ENCODE measurements at places on chromosomes 6 and 20.

GRCh38 chr6:140256248-140256647 is 881.8 kb upstream of the CITED2 start:
- no peak for DNase-seq

DNA sequence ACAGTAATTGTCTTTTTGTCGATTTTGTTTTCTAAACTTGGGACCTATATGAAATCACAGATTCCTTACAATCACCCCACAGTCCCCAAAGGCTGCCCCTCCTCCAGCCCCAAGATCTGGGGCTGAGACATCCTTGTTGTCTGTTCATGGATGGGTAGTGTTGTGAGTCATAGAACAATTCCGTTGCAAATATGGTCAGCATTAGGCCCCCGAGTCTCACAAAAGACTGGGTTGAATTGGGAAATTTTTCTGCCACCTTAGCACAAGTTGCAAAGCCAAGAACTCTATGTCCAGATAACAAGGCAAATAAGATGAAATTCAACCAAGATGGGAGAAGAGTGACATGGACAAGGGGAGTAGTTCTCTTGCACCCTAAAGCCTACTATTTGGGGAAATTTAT is 10.5 kb upstream of the TAB2 start:
- DNase-seq, result no peak

DNA sequence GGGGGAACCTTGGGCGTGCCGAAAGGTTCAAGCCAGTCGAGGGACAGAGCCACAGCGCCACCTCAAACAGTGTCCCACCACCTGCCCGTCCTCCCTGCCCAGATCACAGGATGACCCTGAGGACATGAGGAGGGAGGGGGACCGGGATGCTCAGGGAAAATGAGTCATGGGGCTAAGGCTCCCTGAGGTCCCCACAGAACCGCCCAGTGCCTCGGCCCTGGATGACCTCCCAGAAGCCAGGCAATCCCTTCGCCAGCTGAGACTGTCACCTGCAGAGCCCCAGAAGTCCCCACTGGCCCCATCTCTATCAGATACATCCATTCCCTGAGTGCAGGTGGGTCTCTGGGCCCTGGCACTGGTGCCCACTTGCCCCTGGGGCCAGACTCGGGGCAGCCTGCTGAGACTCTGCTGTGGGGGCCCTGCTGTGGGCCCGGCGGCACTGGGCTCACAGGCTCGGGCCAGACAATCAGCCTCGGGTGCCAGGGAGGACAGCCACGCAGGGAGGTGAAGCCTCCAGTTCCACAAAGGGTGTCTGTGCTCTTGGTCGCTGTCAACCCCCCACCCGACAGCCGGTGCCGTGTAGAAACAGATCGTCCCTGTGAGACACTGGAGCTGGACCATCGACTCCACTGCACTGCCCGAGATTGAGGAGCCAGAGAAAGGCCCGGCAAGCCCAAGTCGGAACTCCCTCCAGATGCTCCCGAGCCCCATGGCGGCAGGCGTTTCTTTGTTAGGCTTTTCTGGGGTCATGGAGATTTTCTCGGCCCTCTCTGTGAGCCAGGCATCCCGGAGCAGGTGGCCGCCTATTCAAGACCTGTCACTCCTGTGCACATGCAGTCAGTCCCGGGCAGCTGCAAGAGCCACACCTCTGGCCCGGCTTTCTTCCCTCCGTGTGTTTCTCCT is 26.1 kb downstream of the PXDC1 start:
- no peak for DNase-seq

DNA sequence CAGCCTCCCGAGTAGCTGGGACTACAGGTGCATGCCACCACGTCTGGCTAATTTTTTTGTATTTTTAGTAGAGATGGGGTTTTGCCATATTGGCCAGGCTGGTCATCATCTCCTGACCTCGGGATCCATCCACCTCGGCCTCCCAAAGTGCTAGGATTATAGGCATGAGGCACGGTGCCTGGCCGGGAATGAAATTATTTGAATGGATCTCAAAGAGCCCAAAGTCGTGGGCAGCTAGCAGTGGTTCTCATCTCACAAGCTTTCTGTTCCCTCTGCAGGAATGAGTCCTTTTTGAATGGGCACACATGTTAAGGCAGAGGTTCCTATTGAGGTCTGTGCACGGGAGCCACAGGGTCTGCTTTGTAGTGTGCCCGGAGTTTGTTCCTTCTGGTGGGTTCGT is 34.9 kb downstream of the PPP1R3G start:
- DNase-seq, result no peak

DNA sequence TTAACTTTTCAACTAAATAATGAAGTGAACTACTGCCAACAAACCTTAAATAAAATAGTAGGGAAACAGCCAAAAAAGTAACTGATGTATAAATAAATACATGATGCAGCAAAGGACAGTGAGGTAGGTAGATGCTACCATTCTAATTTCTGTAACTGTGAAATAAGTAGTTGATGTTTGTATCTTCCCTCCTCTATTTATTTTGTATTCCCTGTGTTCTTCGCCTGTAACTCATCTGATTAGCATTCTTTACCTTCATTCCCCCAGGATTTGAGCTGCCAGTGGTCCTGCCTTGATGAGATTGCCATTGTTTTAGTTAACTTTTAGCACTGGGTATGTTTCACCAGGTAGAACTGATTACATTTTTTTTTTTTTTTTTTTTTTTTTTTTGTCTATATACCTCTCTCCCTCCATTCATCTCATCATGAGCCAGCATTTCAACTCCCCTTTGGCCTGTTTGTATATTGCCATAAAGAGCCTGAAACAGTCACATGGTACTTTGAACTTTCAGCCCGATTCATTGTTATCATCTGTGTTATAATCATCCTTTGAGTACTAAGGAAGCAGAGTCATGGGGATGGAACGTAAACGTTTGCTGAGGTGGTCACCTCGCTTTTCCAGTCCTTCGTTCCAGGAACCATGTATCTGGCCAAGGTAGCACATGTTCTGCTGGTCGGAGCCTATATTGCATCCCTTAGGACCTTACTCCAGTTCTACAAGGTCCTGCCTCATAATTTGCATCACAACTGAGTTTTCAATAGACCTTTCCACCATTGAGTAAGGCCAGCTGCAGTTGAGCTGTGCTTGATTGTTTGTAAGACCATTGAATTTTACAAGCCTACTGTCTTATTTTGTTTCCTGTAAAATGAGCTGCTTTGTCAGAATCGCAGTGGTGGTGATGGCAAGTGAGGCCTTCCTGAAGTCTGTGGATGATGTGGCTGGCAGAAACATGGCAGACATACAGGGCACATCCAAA is 107.6 kb downstream of the JAG1 start:
- DNase-seq, result peak; percentile 90

GRCh38 chr6:136446579-136447187 is 103.5 kb downstream of the MAP7 start:
- DNase-seq, result no peak

- DNase-seq, result no peak
Observed at GRCh38 chr20:62985444-62985778, 21.4 kb downstream of the BHLHE23 start.

GRCh38 chr6:46104209-46104608 is 25.6 kb upstream of the ENPP4 start:
- DNase-seq, result no peak

- peak; percentile 70 for DNase-seq
Observed at GRCh38 chr20:16007962-16008361, 565.3 kb downstream of the KIF16B start.

GRCh38 chr6:124223611-124224345 is 420.1 kb downstream of the NKAIN2 start:
- DNase-seq, result no peak

DNA sequence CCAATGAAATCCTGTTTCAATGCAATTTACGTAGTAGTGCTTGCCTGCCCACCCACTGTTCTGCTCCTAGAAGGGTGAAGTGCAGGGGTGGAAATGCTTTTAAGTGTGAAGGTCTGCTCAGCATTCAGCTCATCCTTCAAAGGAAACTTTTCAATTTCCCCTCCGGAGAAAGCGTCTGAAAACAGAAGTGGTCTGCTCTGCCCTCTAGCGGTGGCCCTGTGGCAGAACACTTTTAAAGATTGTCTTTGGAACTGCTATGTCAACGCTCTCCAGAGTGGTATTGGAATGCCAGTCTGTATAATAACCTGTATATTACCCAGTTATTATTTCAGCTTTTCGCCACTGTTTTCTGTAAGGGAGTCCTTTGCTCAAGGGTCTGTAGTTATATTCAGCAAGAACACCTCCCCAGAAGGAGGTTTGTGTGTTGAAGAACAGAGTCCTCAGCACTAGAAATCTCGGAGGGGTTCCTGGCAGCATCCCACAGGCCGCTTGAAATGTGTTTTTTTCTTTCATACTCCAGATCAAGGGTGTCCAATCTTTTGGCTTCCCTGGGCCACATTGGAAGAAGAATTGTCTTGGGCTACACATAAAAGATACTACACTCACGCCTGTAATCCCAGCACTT is 63.1 kb upstream of the KLHL31 start:
- peak; percentile 76 for DNase-seq

- DNase-seq, result no peak
Observed at GRCh38 chr20:39021748-39022147, 59.6 kb downstream of the DHX35 start.

GRCh38 chr20:50909413-50909812 is 21.8 kb downstream of the ADNP start:
- DNase-seq, result no peak

GRCh38 chr6:122783401-122783800 is 3.9 kb downstream of the FABP7 start:
- no peak for DNase-seq

DNA sequence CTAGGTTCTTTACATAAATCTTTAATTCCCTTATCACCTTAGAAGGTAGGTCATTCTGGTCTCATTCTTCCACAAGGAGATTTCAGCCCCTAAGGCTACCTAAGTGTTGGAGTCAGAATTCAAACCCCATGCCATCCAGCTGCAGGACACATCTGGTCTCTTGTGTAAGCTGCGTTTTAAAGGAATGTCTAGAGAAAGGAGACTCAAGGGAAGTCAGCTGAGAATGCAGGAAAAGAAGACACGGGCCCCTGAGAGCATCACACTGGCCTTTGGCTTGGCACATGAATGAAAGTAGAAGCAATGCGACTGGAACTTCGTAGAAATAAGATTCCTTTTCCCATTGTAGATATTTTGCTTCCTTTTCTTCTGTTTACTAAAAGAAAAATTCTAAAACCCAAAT is 76.7 kb upstream of the SYNJ2 start:
- no peak for DNase-seq

GRCh38 chr6:156379392-156380289 is 397.5 kb upstream of the ARID1B start:
- no peak for DNase-seq

GRCh38 chr6:4948781-4949450 is 54.9 kb downstream of the RPP40 start:
- no peak for DNase-seq

- DNase-seq, result no peak
Observed at GRCh38 chr6:165972139-165972802, 195.4 kb downstream of the TBXT start.

Measured in PC-3 (cell line).